Activated T-cell treated with anti-CD3 and anti-CD28 coated beads, Interleukin-2, amount 50 U/mL, for 48 hours (primary cell): ENCODE measurements at places on chromosomes 1 and 21.

GRCh38 chr1:245956225-245956624 is 550.9 kb downstream of the SMYD3 start:
- DNase-seq: peak; percentile 26

DNA sequence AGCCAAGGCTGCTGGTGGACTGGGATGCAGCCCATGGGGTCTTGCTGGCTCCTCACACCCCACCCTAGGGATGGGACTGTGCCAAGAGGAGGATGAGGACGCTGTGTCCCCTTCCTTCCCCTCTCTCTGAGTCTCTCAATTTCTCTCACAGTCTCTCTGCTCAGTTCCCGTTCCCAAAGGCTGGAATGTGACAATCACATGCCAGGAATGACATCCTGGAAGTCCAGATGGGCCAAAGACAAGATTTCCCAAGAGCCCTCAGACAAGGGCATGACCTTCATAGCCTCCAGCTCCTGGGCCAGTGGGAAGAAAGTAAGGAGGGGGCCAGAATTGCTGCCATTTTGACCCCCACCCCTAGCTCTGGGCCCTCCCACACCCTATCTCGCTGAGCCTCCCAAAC is 7.6 kb upstream of the CDCP2 start:
- no peak for DNase-seq

GRCh38 chr1:75542818-75543570 is 67.9 kb downstream of the SLC44A5 start:
- no peak for DNase-seq

DNA sequence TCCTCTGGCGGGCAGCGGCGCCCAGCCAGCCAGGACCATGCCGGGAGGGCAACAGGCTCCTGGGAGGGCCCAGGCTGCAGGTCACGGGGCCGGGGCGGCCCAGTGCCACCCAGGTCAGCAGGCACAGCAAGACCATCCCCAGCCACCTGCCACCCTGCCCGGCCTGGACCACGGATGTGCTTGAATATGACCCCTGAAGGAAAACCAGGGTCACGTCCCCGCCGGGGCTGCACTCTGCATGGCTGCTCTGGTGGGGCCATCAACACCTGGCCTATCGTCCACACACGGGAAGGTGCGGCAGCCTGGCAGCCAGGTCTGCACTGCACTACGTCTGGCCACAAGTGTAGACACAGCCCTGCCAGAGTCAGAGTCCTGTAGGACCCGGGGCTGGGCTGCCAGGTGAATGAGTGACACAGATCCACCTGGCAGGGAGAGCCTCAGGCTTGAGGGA is 6.9 kb downstream of the WNT9A start:
- no peak for DNase-seq

DNA sequence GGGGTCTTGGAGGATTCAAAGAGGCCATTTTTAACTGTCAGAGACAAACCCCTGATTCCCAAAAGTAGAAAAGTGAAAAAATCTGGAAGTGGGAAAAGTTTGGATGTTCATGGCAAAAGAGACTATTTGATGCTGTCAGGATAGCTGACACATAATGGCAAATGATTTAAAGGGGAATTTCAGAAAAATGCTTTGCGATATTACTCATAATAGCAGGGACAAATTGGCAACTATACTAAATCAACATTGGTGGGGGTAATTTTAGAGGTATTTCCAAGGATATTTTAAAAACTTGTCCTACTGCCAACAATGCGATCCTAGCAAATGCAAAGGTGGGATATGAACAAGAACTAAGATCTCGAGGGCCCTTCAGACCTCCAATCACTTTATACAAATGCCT is 5.3 kb upstream of the GSTM4 start:
- no peak for DNase-seq

GRCh38 chr21:28181730-28182129 is 810.9 kb downstream of the LTN1 start:
- no peak for DNase-seq

GRCh38 chr21:43911935-43912487 is 47.0 kb downstream of the AGPAT3 start:
- DNase-seq: no peak

DNA sequence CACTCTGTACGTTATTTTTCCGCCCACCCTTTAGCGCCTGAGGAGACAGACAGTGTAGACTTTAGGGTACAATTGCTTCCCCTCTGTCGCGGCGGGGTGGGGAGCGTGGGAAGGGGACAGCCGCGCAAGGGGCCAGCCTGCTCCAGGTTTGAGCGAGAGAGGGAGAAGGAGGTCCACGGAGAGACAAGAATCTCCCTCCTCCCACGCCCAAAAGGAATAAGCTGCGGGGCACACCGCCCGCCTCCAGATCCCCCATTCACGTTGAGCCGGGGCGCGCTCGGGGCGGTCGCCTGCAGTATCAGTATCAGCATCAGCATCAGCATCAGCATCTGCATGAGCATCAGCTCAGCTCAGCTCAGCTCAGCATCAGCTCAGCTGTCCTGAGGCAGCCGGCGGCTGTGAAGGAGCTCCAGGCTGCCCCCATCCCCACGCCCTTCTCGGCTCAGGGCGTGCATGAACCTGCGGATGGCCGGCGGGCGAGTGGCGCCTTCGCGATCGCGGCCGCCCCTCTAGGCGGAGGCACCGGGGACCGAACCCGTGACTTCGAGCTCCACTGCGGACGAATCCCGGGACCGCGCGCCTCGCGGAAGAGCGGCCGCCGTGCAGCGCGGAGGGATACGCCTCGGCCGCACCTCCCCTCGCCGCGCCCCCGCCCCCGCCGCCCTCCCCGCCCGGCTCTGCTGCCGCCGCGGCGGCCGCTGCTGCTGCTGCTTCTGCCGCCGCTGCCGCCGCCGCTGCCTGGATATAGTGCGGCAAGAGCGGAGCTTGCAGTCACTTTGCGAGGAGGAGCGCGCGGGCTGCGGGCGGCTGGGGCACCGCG is at the start of gene NCAM2:
NCAM2 (plus strand) TSS at position 774 of the 820 bp plus-strand sequence.
- DNase-seq: peak; percentile 73

DNA sequence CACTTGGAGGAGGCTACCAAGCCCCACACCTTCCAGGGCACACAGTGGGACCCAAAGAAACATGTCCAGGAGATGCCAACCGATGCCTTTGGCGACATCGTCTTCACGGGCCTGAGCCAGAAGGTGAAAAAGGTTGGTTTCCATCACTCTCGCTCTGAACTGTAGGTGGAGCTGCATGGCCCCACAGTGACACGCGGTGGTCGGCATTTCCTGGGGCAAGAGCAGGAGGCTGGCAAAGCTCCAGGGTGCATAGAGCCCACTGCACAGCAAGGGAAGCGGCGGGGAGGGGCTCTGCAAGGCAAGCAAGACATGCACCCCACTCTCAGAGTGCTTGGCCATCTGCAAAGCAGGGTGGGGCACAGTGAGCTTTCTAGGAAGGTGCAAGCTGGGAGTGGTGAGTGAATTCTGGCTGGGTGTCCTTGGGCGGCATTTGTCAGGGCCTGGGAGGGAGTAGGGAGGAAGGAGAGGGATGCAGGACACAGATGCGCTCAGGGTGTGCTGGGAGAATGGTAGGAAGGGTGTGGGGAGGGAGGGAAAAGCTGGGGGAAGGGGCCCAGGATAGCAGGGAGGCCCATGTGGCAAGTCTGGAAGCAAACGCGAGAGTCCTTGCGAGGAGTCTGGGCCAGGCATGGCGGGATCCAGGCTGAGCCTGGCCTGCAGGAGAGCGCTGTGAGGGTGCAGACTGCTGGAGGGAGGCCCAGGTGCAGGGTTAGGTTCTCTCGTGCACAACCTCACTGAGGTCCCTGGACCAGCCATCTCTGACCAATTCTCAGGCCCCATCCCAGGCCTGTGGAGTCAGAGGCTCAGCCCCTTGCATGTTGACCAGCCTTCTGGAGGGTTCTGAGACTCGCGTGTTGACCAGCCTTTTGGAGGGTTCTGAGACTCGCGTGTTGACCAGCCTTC is 11.0 kb downstream of the TRPM2 start:
- DNase-seq: no peak

- DNase-seq: no peak
Measured at GRCh38 chr1:211377539-211378450, 51.2 kb downstream of the TRAF5 start.

DNA sequence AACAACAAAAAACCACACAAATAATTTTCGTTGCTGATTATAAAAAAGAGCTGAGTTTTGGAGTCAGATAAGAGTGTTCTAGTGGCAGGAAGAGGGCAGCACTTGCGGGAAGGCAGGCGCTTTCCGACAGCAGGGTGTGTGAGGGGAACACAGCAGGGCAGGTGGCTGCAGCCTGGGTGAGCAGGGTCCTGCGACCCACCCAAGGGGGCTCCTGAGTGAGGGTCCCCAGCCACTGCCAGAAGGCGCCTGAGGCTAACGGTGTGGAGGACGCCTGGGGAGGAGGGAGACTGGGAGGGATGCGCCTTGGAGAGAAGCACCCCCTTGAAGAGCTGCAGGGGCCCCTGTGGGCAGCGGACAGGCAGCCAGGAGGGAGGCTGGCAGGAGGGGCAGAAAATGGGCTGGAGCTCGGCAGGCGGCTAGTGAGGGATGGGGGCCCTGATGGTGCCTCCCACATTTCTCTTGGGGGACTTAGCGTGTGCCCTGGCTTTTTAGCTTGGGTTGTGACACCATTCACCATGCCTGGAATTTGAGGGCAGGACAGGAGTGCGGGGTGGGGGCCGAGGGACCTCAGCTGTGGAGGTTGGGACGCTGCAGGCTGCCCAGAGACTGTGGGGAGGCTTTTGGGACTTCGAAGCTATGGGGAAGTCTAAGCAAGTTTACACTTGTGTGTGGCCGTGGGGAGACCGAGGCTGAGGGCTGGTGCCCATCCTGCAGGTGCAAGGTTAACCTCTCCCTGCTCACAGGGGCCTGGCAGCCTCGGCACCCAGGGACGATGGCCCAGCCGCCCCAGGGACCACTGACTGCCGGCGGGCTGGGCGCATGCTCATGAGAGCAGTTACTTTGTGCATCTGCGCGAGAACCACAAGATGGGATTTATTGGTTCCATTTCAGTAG is 111.4 kb downstream of the SIK1 start:
- DNase-seq: no peak

GRCh38 chr1:98078596-98078995 is 157.8 kb upstream of the DPYD start:
- DNase-seq: no peak

DNA sequence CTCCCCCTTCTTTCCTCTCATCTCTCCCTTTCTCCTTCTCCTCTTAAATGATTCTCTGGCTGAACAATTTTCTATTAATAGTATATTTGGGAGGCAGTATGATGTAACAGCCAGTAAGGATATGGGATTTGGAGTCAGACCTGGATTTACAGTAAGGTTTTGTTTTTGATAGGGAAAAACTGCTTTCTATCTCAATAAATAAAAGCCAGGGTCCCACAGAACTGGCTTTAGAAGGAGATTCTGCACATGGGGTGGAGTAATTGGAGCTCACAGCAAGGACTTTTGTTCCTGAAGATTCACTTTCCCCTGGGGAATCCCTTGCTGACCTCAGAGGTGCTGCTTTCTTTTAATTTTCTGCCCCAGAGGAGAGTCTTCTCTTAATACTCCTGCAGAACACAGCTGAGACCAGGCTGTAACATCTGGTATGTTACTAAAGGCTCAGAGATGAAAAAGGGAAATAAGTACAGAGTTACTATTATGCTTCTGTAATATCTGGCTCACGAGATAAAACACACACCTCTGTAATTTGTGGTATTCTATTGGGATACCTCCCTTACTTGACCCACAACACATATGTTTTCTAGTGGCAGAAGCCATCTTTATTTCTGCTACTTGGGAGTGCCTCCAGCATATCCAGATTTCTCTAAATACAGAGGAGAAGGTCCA is 13.4 kb downstream of the EPB41 start:
- no peak for DNase-seq

GRCh38 chr1:24351247-24351646 is 32.1 kb downstream of the GRHL3 start:
- DNase-seq: peak; percentile 43

DNA sequence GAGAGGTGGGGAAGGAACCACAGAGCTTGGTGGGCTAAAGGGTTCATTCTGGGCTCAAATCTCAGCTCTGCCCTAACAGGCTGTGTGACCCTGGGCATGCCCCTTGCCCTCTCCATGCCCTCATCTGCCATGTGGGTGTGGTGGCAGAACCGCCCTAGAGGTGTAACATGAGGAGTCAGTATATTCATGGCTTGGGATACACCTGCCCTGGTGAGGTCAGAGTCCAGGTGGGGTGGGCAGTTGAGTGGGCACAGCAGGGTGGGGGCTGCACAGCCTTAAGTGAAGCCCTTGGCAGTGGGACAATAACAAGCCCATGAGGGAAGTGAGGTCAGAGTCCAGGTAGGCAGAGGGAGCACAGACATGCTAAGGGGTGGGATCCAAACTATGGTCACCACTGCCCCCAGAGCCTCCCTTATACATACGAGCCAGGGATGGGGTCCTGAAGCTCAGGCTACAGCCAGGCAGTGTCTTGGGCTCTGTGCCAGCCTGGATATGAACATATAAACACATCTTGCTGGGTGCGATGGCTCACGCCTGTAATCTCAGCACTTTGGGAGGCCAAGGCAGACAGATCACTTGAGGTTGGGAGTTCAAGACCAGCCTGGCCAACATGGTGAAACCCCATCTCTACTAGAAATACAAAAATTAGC is 59.0 kb upstream of the EFHD2 start:
- no peak for DNase-seq

GRCh38 chr1:35173909-35174540 is 18.9 kb downstream of the SFPQ start:
- DNase-seq: no peak

- DNase-seq: no peak
Measured at GRCh38 chr1:90023691-90024090, 28.8 kb downstream of the ZNF326 start.

DNA sequence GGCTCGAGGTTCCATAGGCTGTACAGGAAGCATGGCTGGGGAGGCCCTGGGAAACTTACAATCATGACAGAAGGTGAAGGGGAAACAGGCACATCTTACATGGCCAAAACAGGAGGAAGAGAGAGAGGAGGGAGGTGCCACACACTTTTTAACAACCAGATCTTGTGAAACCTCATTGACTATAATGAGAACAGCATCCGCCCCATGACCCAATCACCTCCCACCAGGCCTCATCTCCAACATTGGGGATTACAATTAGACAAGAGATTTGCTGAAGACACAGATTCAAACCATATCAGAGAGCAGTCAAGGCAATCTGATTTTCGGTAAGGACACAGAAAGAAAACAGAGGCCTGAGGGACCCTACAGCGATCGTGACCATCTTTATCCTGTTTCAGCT is 41.7 kb downstream of the TNFRSF9 start:
- DNase-seq: no peak

DNA sequence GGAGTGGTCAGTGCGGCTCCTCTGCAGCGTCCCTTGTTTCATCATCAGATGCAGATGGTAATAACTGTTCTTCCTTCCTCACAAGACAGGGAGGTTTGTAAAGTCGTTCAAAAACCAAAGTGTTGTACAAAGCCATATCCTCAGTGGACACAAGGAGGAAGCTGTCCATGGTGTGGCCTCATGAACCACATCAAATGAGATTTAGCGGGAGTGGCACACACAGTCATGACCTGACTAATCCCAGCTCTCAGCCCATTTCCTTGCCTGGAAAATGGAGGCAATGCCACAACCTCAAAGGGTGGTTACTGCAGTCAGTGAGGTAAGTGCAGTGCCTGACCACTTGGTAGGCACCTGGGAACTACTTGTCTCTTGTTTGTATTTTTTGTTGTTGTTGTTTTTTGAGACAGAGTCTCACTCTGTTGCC is 13.4 kb downstream of the ENTREP3 start:
- DNase-seq: no peak
